Tibial nerve (tissue), 4 donors: ENCODE measurements at places on chromosomes 6 and 20. TPM values are rescaled to one million over a fixed set of nuclear protein-coding genes. Genes with fewer than 3 reads are reported as not detected.

DNA sequence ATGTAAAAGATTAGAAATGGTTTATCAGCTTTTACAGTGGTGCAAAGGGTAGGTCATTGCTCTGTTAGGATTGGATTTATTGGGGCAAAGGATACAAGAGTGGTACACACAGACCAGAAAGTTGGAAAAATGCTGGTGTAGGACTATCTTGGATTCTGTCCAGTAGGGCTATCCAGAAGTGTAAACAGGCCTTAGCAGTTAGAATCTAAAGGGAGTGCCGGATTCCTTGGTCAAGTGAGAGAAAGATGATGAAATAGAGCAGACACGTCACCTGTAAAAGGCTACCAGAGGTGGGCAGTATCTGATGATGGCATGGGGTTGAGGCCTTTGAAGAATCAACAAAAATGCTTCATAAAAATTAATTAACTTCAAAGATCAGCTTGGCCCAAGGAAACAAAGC is 975.9 kb downstream of the KIF16B start:
- no peak overlapping the region for H3K4me3 ChIP-seq
- no peaks in the 10 kb centered on the region for H3K27me3 ChIP-seq
- H3K4me1 ChIP-seq: no peaks in the 10 kb centered on the region

Gene NMBR
- not detected for total RNA-seq

Gene OGFR
- total RNA-seq: 67.1 TPM

- no peaks in the 10 kb centered on the region for H3K4me1 ChIP-seq
- H3K27me3 ChIP-seq: no peaks in the 10 kb centered on the region
- no peak for DNase-seq
- H3K36me3 ChIP-seq: no peaks in the 10 kb centered on the region
- H3K4me3 ChIP-seq: no peak overlapping the region
- H3K27ac ChIP-seq: no peak overlapping the region
These were observed 38.5 kb upstream of the GCLC start for GRCh38 chr6:53583451-53583850.

Gene HLA-DQA1
- 0.30 TPM for total RNA-seq

- no peak for DNase-seq
- no peak overlapping the region for H3K4me3 ChIP-seq
- H3K4me1 ChIP-seq: no peaks in the 10 kb centered on the region
- H3K27me3 ChIP-seq: no peaks in the 10 kb centered on the region
- H3K27ac ChIP-seq: no peak overlapping the region
- no peaks in the 10 kb centered on the region for H3K36me3 ChIP-seq
These were observed 62.4 kb downstream of the TNFRSF21 start for GRCh38 chr6:47247227-47247797.

Gene BMP2
- total RNA-seq: 9.6 TPM

GRCh38 chr20:48060841-48061720 is 275.8 kb upstream of the SULF2 start:
- H3K27ac ChIP-seq: no peak overlapping the region
- no peak overlapping the region for H3K4me3 ChIP-seq
- no peak for DNase-seq
- H3K4me1 ChIP-seq: no peaks in the 10 kb centered on the region
- no peaks in the 10 kb centered on the region for H3K36me3 ChIP-seq

Gene PLCB4
- total RNA-seq: 52.9 TPM

GRCh38 chr6:149454346-149454848 is 30.4 kb downstream of the ZC3H12D start:
- no peaks in the 10 kb centered on the region for H3K36me3 ChIP-seq
- no peaks in the 10 kb centered on the region for H3K27me3 ChIP-seq
- peaks cover 43% of the 10 kb centered on the region for H3K4me1 ChIP-seq
- H3K27ac ChIP-seq: peak overlapping the region; percentile 82
- peak; percentile 95 for DNase-seq

GRCh38 chr20:1880529-1881239 is 14.5 kb upstream of the SIRPA start:
- peaks cover 20% of the 10 kb centered on the region for H3K27me3 ChIP-seq
- H3K4me1 ChIP-seq: no peaks in the 10 kb centered on the region
- no peak overlapping the region for H3K27ac ChIP-seq
- no peak overlapping the region for H3K4me3 ChIP-seq
- no peak for DNase-seq
